ENCODE measurements at places on chromosomes 5 and 9.

- H3K27ac ChIP-seq, result no peak overlapping the region
- no peaks in the 10 kb centered on the region for H3K27me3 ChIP-seq
- H3K4me3 ChIP-seq, result no peak overlapping the region
- DNase-seq, result no peak
- H3K36me3 ChIP-seq, result no peaks in the 10 kb centered on the region
- H3K4me1 ChIP-seq, result peaks cover 9% of the 10 kb centered on the region
These were observed 145.0 kb upstream of the SLC28A3 start for GRCh38 chr9:84485539-84485938.

DNA sequence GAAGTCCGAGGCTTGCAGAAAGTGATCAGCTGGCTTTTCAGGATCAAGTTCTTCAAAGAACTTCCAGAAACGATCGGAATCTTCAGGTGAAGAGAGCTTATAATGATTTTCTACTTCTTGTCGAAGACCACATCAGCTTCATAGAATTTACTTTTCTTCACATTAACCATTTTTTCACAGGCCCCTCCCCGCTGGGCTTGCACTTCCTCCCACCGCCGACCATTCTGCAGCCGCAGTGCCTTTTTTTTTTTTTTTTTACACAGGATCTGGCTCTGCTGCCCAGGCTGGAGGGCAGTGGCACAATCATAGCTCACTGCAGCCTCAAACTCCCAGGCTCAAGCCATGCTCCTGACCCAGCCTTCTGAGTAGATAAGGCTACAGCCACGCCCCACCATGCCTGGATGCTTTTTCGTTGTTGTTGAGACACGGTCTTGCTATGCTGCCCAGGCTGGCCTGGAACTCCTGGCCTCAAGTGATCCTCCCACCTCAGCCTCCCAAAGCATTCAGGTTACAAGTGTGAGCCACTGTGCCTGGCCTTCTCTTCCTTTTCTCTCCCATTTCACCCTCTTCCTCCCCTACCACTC is 15.3 kb upstream of the RNF130 start:
- no peaks in the 10 kb centered on the region for H3K36me3 ChIP-seq
- no peak for DNase-seq
- peaks cover 11% of the 10 kb centered on the region for H3K4me1 ChIP-seq
- H3K27ac ChIP-seq, result no peak overlapping the region
- no peak overlapping the region for H3K4me3 ChIP-seq

DNA sequence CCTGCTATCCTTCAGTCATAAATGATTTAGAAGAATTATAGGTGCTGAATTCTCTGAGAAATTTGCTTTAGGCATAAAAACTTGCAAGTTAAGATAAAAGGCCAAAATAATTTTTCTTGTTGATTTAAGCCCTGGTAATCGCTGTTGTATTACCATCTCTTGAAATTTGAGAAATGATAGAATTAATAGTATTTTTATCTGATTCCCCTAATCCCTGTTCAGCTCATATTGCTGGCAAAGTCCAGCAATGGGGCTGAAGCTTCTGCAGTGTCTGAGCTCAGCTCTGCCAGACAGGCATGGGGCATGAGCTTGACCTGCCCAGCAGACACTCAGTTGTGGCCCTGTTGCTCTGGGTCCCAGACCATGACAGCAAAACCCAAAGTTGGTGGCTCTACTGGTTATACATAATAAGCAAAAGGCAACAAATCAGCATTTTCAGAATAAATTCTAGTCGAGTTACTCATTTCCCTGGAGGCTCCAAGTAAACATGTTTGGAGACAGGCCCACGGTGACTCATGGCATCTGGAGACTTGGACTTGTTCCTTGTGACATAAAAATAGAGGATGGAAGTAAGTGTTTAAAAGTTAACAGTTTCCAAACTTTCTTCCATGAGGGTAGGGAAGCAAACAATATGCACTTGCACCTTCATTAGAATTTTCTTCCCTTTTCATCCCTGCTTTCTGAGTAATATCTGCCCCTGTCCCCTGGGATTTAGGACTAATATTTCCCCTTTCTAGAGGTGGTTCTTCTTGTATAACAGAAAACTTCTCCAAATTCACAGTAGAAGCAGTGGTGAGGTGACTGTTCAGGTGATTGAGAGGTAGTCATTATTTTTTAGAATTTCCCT is 60.2 kb upstream of the SLC2A8 start:
- H3K27ac ChIP-seq, result no peak overlapping the region
- peaks cover 7% of the 10 kb centered on the region for H3K36me3 ChIP-seq
- no peak for DNase-seq
- H3K4me3 ChIP-seq, result no peak overlapping the region
- H3K4me1 ChIP-seq, result peaks cover 2% of the 10 kb centered on the region
- H3K27me3 ChIP-seq, result no peaks in the 10 kb centered on the region

GRCh38 chr5:166111021-166111420 is 2180.4 kb upstream of the WWC1 start:
- H3K4me1 ChIP-seq, result no peaks in the 10 kb centered on the region
- H3K27me3 ChIP-seq, result no peaks in the 10 kb centered on the region
- DNase-seq, result no peak
- no peak overlapping the region for H3K27ac ChIP-seq

GRCh38 chr5:174344335-174344734 is 298.8 kb downstream of the NSG2 start:
- no peaks in the 10 kb centered on the region for H3K4me1 ChIP-seq
- no peak overlapping the region for H3K27ac ChIP-seq
- no peak for DNase-seq
- H3K4me3 ChIP-seq, result no peak overlapping the region
- H3K27me3 ChIP-seq, result no peaks in the 10 kb centered on the region
- H3K36me3 ChIP-seq, result no peaks in the 10 kb centered on the region

GRCh38 chr9:84851935-84852585 is 182.5 kb downstream of the NTRK2 start:
- H3K36me3 ChIP-seq, result no peaks in the 10 kb centered on the region
- H3K27me3 ChIP-seq, result no peaks in the 10 kb centered on the region
- DNase-seq, result no peak

- H3K27me3 ChIP-seq, result no peaks in the 10 kb centered on the region
- no peaks in the 10 kb centered on the region for H3K4me1 ChIP-seq
- H3K27ac ChIP-seq, result no peak overlapping the region
- DNase-seq, result no peak
- H3K4me3 ChIP-seq, result no peak overlapping the region
These were observed 135.7 kb downstream of the CACNA1B start for GRCh38 chr9:138013273-138013672.

DNA sequence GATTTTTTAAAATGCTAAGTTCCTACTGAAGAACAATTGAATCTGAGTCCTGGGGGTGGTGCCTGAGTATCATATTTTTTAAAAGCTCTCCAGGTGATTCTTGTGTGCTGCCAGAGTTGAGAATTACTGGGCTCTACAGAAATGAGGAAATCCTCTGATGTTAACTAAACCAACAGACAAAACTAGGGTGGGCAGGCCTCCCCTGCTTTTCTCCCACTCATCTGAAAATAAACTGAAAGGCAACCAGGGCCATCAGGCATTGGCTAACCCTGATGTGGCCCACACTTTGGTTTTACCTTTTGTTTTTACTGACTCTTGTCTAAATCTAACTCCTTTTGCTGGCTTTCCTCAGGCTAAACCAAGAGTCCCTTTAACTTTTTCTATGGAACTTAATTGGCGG is 13.3 kb upstream of the CTNNA1 start:
- H3K4me1 ChIP-seq, result peaks cover 4% of the 10 kb centered on the region
- H3K27ac ChIP-seq, result no peak overlapping the region
- no peaks in the 10 kb centered on the region for H3K36me3 ChIP-seq
- H3K27me3 ChIP-seq, result no peaks in the 10 kb centered on the region
- no peak overlapping the region for H3K4me3 ChIP-seq
- DNase-seq, result no peak

DNA sequence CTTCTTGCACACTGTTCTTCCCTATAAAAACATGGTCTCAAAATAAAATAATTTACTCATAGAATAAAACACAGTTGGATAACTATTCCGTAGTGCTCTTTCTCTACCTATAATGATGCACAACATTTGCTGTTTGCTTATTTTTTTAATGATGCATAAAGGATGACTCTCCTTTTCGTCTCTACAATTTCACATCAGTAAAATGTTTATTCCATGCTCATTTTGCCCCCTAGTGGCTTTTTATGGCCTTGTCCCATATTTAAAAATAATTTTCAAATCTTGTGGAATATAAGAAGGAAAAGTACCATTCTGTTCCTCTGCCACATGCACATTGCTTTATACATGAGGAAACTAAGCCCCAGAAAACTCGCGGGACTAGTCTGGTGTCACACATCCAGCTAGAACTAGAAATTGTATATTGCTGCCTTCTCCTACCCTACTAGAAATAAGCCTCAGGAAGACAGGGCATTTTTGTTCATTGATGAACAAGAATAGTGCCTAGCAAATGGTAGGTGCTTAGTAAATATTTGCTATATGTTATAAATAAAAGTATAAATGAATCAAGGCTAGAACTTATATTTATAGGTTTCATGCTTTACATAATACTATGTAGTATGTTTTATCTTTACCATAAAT is 12.7 kb downstream of the KCTD16 start:
- DNase-seq, result no peak
- no peak overlapping the region for H3K4me3 ChIP-seq
- no peaks in the 10 kb centered on the region for H3K4me1 ChIP-seq
- no peak overlapping the region for H3K27ac ChIP-seq

Data from liver (tissue), 10 donors.